ENCODE measurements at places on chromosomes 2 and 18.

GRCh38 chr2:35929551-35929950 lies 426.0 kb upstream of the CRIM1 start:
- DNase-seq, result no peak

GRCh38 chr2:131673400-131674173 lies 145.9 kb downstream of the CCDC74A start:
- DNase-seq, result peak; percentile 85

DNA sequence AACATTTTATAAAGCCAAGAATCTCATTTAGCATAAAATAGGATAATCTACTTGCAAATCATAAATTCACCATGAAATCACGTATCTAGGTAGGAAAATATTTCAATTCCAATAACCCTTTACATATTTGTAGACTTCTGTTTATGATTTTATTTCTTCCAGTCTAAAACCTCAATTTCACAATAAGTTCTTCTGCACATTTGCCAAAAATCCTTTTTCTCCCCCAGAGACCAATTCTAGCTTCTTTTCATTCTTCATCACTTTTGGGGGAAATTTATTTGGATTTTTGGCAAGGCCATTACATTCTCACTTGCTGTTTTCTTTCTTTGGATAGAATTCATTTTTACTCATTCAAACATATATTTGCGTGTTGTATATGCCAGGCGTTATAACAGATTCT lies 86.8 kb downstream of the SPRED2 start:
- no peak for DNase-seq

- DNase-seq, result peak; percentile 11
These were observed 27.1 kb upstream of the FMNL2 start for GRCh38 chr2:152307863-152308262.
